ENCODE measurements at places on chromosomes 3 and 15.

GRCh38 chr3:109234300-109234699 lies 82.0 kb downstream of the DPPA2 start:
- DNase-seq: no peak

GRCh38 chr15:67750371-67750770 lies 74.9 kb upstream of the SKOR1 start:
- DNase-seq: no peak

DNA sequence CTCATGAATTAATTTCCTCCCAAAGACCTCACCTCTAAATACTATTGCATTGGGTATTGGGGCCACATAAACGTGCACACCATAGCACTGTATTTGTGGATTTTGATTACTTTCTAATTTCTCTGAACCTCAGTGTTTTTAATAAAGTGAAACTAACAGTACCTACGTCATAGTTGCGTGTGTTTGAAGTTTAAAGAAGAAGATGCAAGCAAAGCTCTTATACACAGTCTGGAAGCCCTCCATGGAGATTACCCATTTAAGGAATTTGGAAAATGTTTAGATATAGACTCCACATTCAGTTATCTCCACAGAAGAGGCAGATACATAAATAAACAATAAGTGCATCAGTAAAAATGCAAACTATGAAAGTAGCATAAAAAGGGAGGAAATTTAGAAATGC lies 581.1 kb upstream of the GBE1 start:
- no peak for DNase-seq

DNA sequence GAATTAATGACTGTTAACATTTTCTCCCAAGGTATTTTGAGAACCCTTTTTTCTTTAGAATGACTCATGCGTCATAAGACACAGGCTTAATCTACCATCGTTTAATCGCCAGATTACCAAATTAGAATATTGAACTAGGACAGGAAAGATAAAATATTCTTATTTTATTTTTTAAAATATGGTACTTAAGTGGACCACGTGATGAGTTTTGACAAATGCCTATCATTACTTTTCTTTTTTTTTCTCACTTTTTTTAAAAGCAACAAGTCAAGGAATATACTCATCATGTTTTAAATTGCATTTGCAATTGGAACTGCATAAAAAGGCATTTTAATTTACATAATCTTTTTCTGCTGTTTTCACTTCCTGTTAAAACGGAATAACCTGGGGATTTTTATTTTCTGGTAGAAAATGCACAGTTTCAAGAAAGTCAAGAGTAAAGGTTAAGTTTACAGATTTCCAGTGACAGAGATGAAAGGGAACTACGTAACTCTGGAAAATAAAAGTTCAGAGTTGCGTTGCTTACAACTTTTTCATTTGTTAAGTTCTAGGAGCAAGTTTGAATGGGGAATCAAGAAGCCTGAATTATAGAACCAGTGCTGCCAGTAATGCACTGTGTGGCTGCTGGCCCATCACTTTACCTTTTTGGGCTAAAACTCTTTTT lies 23.6 kb downstream of the SIAH2 start:
- DNase-seq: no peak

DNA sequence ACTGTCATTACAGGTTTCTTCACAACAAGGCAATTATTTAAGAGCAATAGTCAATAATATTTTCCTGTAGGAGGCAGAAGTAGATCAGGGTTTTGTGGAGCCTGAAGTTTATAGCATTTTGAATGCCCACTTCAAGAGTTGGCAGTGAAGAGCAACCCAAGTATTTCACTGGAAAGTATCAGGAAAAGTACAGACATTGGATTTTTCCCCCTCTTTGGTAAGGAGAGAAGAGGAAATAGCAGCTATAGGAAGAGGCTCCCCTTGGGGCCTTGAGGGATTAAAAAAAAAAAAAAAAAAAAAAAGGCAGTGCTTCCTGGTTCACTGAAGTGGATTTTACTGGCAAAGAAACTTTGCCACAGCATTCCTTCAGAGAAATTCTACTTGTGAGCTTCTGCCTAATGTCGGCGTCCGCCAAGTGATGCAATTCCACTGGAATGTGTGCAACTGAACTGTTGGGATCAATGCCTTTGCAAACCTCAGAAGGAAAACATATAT lies 5.7 kb upstream of the CNTN6 start:
- DNase-seq: no peak

DNA sequence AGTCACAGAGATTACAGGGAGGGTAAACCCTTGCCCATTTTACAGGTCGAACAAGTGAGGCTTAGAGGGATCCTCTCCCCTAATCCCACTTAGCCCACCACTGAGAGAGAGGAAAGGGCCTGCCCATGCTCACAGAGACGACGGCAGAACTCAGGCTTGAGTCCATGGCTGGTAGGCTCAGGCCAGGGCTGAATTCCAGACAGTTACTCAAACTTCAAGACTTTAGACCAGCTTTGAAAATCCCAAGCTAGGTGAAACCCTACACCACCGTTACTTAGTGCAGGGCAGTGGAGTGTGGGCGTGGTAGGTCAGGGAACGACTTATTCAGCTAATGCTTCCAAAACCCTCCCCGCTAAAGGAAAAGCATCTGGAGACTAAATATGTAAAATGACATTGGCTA lies 16.4 kb downstream of the GRIP2 start:
- DNase-seq: no peak

DNA sequence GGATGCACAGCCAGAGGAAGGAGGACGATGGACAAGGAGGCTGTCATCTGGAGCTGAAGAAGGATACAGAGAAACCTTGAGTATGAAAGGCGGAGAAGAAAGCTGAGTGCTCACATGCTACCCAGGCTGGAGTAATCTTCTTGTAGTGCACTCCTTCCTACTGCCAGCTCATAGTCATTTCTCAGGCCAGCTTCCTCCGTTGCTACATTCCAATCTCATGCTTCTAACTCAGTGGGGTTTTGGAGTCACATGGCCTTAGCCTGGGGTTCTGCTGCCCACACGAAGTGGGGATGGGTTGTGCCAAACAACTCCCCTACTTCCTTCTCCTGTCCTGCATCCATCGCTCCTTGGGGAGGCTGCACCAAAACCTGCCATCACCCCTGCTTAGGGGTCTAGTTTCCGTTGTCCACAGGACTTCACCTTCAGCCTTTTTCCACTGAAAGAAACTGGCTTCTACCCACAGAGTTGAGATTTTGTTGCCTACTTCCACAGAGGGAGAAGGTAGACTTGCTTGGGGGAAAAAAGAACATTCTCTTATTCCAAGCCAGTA lies 239.9 kb downstream of the EPHB1 start:
- no peak for DNase-seq

DNA sequence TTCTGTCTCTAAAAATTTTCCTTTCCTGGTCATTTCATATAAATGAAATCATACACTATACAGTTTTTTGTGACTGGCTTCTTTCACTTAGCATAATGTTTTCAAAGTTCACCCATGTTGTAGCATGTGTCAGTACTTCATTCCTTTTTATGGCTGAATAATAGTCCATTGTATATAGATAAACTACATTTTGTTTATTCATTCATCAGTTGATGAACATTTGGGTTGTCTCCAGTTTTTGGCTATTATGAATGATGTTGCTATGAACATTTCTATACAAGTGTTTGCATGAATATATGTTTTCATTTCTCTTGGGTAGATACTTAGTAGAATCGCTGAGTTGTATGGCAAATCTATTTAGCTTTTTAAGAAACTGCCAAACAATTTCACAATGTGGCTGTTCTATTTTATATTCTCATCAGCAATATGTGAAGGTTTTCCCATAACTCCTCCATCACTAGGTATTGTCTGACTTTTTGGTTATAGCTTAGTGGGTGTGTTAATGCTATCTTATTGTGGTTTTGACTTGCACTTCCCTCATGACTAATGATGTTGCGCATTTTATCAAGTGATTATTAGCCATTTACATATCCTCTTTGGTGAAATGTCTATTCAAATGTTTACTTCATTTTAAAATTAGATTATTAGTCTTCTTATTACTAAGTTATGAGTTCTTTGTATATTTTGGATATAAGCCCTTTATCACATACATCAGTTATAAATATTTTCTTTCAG lies 21.7 kb upstream of the AP4E1 start:
- DNase-seq: no peak

DNA sequence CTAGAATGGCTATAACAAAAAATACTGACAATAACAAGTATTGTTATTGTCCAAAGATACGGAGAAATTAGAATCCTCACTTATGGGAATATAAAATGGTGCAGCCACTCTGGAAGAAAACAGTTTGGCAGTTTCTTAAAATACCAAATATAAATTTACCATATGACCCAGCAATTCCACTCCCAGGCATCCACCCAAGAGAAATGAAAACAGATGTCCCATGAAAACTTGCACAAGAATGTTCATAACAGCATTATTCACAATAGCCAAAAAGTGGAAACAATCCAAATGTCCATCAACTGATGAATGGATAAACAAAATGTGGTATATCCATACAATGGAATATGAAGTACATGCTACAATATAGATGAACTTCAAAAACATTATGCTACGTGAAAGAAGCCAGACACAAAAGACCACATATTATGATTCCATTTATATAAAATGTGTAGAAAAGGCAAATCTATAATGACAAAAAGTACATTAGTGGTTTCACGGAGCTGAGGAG lies 9.4 kb downstream of the AAGAB start:
- DNase-seq: no peak
